HepG2 (cell line): ENCODE measurements at places on chromosomes 3 and 15.

DNA sequence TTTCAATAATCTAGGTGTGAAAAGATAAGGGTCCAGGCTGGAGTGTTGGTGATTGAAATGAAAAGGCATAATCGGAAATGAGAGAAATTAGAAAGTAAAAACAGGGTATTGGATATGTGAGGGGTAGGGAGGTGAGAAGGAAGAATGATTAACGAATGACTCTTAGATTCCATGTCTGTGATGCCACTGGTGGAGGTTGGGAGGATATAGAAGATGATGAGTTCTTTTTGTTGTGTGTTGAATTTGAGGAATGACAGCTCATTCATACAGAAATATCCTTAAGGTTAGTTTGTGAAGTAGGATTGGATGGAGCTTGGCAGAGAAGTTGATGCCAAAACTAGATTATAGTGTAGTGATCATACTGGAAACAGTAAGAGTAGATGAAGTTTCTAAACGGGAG is 72.2 kb upstream of the CCNL1 start:
- H3K36me3 ChIP-seq, result no peaks in the 10 kb centered on the region
- DNase-seq, result no peak
- no peaks in the 10 kb centered on the region for H3K4me1 ChIP-seq
- no peak overlapping the region for H3K27ac ChIP-seq

GRCh38 chr15:89129123-89129815 is 41.0 kb downstream of the ABHD2 start:
- H3K36me3 ChIP-seq, result no peaks in the 10 kb centered on the region; the same call in 1 of the 2 replicates
- no peak overlapping the region for H3K4me3 ChIP-seq

GRCh38 chr3:197490098-197491058 is 65.4 kb downstream of the BDH1 start:
- H3K4me1 ChIP-seq, result peaks cover 77% of the 10 kb centered on the region
- no peaks in the 10 kb centered on the region for H3K27me3 ChIP-seq
- no peaks in the 10 kb centered on the region for H3K36me3 ChIP-seq
- no peak overlapping the region for H3K4me3 ChIP-seq

DNA sequence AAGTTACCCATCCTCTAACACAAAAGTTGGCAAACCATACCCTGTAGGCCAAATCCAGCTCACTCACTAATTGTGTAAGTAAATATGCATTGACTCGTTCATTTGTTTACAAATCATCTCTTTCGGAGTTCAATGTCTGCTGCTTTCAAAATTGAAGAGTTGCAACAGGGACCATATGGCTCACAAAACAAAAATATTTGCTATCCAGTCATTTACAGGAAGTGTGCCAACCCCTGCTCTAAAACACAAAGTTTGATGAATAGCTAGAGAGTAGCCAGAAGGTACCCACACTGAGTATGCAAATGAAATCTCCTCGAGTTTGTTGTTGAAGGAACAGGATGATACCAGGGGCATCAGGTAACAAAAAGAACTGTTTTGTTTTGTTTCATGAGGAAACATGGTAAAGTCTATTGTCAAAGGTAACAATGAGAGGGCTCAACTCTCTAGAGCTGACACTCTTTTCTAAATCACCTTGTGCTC is 236.2 kb upstream of the THBS1 start:
- H3K4me1 ChIP-seq, result peaks cover 11% of the 10 kb centered on the region
- H3K27me3 ChIP-seq, result no peaks in the 10 kb centered on the region
- DNase-seq, result peak; percentile 48
- H3K27ac ChIP-seq, result no peak overlapping the region
- no peak overlapping the region for H3K4me3 ChIP-seq
- no peaks in the 10 kb centered on the region for H3K36me3 ChIP-seq

DNA sequence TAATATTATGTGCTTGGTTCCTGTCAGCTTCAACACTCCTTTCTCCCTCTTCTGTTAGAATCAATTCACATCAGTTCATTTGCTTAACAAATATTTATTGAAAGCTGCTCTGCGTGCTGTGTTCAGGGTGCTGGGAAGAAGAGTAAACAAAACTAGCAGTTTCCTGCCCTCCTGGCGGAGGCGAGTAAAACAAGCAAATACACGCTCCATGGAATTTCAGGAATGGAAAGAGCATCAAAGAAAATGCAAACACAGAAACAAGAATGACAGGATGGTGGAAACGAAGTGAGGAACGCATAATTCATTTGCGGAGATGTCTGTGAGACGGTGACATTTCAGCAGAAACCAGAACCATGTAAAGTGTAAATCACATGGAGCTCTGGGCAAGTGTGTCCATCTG is 49.4 kb upstream of the SPTSSB start:
- H3K27ac ChIP-seq, result no peak overlapping the region
- DNase-seq, result peak; percentile 94
- H3K36me3 ChIP-seq, result no peaks in the 10 kb centered on the region
- H3K4me3 ChIP-seq, result no peak overlapping the region

DNA sequence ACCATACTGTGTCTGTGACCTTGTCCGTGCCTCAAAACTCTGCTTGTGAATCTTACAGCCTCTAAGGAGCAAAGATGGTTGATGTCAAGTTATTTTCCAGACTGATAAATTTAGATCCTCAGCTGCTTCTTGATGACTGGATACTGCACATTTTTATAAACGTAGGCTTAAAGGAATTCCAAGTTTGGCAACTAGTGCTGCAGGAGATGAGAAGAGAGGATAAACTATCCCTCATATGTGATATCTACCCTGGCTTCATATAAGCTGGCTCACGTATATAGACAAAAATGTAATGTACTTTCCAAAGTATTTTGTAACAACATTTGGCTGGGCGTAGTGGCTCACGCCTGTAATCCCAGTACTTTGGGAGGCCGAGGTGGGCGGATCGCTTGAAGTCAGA is 89.6 kb downstream of the GMPS start:
- H3K27me3 ChIP-seq, result no peaks in the 10 kb centered on the region
- H3K4me1 ChIP-seq, result no peaks in the 10 kb centered on the region
- no peak overlapping the region for H3K27ac ChIP-seq
- DNase-seq, result no peak
- no peaks in the 10 kb centered on the region for H3K36me3 ChIP-seq

DNA sequence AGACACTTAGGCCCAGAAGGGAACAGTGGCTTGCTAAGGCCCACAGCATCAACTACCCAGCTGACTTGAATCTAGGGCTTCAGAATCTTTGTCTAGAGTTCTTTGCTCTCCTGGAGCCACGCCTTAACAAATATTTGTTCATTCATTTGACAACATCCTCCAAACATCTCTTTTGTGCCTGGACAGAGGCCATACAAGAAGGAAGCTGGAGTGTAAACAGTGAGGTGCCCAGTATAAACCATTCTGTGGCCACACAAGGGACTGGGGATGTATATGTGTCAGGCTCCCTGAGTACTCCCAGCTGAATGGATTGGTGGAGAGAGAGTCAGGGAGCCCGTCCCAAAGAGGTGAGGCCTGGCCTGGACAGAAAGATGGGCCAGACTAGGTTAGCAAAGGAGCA is 3.4 kb downstream of the CIB2 start:
- no peaks in the 10 kb centered on the region for H3K36me3 ChIP-seq
- H3K4me3 ChIP-seq, result no peak overlapping the region
- no peak overlapping the region for H3K27ac ChIP-seq
- peaks cover 4% of the 10 kb centered on the region; the same call in 1 of the 2 replicates for H3K27me3 ChIP-seq
- DNase-seq, result peak; percentile 42

DNA sequence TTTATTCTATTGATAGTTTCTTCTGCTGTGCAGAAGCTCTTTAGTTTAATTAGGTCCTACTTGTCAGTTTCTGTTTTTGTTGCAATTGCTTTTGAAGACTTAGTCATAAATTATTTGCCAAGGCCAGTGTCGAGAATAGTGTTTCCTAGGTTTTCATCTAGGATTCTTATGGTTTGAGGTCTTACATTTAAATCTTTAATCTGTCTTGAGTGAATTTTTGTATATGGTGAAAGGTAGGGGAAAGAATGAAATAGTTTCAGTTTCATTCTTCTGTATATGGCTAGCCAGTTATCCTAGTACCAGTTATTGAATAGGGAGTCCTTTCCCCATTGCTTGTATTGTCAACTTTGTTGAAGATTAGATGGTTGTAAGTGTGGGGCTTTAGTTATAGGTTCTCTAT is 10.6 kb upstream of the GCSAM start:
- no peaks in the 10 kb centered on the region for H3K27me3 ChIP-seq
- H3K4me1 ChIP-seq, result no peaks in the 10 kb centered on the region
- no peak overlapping the region for H3K4me3 ChIP-seq
- no peak for DNase-seq

DNA sequence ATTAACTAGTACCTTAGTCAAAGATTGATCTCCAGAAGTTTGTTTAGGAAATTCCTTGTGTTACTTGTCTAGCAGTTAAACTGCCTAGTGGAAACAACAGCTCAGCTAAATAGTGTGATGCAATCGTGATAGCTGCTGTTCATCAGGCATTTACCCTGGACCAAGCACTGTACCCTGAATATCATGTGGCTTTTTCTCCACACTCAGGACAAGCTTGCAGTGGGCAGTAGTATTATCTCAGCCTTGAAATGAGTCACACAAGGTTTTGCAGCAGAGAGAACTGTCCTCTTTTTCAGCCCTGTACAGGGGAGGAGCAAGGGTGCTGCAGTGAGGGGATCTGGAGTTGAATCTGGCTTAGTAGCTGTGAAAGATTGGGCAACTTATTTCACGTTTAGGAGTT is 208.4 kb downstream of the TP63 start:
- H3K4me3 ChIP-seq, result no peak overlapping the region
- no peaks in the 10 kb centered on the region for H3K4me1 ChIP-seq
- DNase-seq, result no peak

DNA sequence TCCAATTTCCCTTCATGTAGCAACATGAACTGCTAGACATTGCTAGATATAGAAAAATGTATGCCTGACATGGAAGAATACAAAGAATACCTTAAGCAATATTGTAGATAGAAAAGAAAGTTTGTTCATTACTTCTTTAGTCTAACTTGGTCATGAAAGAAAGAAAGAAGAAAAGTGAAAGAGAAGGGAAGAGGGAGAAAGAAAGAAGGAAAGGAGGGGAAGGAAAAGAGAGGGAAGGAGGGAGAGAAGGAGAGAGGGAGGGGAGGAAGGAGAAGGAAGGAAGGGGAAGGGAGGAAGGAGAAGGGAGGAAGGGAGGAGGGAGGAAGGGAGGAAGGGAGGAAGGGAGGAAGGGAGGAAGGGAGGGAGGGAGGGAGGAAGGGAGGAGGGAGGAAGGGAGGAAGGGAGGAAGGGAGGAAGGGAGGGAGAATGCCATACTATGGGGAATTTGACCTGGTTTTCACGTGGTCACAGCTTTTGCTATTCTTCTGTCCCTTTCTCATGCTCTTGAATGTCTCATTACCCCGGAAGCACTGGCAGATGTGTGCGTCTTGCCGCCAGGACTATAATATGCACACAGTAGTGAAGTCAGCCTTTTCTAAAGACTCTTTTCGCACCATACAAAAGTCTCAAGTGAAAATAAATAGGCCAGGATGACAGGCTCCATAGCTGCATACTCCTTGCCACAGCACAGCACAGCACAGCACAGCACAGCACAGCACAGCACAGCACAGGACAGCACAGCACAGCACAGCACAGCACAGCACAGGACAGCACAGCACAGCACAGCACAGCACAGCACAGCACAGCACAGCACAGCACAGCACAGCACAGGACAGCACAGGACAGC is 78.2 kb downstream of the CHAC1 start:
- no peak overlapping the region for H3K27ac ChIP-seq
- H3K36me3 ChIP-seq, result peaks cover 38% of the 10 kb centered on the region; the same call in 2 of the 3 replicates
- no peaks in the 10 kb centered on the region for H3K4me1 ChIP-seq

- H3K27ac ChIP-seq, result no peak overlapping the region
- DNase-seq, result no peak
- H3K4me1 ChIP-seq, result peaks cover 21% of the 10 kb centered on the region
- no peaks in the 10 kb centered on the region for H3K36me3 ChIP-seq
- H3K4me3 ChIP-seq, result 0 out of 2 replicates have a peak overlapping the region, but pooled peaks have one; percentile 31
Measured at GRCh38 chr3:194548346-194549321, 61.8 kb upstream of the ATP13A3 start.

- H3K4me1 ChIP-seq, result no peaks in the 10 kb centered on the region
- no peaks in the 10 kb centered on the region for H3K36me3 ChIP-seq
- no peaks in the 10 kb centered on the region for H3K27me3 ChIP-seq
- no peak overlapping the region for H3K27ac ChIP-seq
- DNase-seq, result no peak
Measured at GRCh38 chr3:25817107-25817506, 27.2 kb downstream of the OXSM start.

DNA sequence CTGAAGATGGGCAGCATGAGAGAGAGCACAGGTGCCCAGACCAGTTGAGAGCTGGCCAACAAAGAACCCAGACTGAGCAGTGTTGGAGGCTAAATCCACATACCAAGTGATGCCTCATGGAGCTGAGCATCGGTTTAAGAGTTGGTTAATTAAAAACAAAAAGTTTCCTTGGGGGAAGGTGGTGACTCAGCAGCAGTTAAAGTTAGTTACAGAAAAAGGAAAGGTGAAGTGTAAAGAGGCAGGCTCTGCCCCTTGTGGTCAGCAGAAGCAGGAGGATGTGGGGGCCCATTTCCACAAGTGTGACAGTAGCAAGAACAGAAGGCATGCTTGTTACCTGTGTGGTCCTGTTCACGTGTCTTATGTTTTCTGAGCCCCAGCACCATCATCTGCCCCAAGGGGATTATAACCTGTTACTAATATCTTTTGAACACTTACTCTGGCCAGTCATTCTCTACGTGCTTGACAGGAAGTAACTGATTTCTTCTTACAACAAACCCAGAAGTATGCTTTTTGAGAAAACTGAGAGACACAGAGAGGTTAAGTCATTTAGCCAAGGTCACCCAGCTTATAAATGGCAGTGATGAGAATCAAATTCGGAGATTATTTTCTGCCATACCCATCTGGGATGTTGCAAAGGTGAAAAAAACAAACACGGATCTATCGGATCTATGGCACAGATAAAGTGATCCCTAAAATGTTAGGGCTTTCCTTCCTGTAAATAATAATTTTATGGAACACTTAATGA is 91.0 kb downstream of the EPHB1 start:
- H3K36me3 ChIP-seq, result no peaks in the 10 kb centered on the region
- no peak overlapping the region for H3K4me3 ChIP-seq
- no peak for DNase-seq
- H3K27me3 ChIP-seq, result no peaks in the 10 kb centered on the region
- no peaks in the 10 kb centered on the region for H3K4me1 ChIP-seq

DNA sequence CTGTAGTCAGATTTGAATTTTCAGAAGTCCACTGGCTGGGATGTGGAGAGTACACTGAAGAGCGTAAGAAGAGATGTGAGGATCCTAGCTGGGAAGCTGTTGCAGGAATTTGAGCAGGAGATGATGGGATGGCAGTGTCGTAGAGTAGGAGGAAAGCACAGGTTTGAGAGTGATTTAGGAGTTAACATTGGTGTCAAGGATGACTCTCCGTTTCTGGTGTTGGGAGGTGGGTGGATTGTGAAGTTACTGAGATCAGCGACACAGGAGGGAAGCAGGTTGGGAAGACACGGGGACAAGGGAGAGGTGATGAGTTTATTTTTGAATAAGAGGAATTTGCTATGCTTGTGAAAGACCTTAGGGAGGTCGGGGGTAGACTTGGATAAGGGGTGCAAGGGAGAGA is 434.2 kb upstream of the TPM1 start:
- H3K27me3 ChIP-seq, result no peaks in the 10 kb centered on the region
- no peaks in the 10 kb centered on the region for H3K36me3 ChIP-seq
- no peak overlapping the region for H3K4me3 ChIP-seq
